Effector memory CD8-positive, alpha-beta T cell (primary cell): ENCODE measurements at places on chromosomes 16 and 17.
A peak's percentile ranks its signal among the peaks of the same experiment; 100 is the strongest.

DNA sequence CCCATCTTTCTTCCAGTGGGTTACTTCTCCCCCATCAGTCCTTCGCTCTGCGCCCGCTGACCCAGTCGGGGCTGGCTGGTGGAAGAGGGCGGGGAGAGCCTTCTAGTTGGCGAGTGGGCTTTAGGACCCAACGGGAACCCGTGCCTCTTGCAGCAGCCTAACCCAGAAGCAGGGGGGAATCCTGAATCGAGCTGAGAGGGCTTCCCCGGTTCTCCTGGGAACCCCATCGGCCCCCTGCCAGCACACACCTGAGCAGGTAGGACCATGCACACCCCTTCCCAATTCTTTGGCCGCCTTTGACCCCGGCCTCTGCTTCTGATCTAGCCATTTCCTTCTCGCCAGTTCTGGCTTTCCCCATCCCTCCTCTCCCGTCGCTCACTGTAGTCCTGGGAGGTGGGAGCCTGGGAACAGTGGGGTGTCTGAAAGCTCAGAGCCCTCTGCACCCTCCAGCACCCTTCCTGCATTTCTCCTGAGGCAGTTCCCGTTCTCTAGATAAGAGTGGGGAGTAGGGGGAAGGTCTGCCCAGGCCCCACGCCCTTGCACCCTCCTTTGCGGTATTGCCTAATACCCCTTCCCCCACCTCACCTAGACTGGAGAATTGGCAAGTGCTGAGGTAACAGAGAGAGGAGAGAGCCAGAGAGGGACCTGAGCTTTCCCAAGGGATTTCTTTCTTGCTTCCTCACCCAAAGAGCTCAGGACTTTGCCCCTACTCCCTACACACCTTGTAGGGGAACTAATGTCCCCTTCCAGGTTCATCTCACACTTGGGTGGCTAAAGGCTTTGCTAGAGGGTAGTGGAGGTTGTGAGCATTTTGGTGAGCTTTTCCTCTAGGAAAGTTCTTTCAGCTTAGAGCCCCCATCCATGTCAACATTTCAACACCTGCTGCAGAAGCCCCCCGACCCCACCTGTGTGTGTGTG is at the start of gene RARA:
RARA (plus strand) TSS at position 150 of the 918 bp plus-strand sequence. CDS start 22,039 bp downstream, outside the sequence.
- peaks cover 14% of the 10 kb centered on the region for H3K36me3 ChIP-seq
- peak within 1 kb of the TSS; percentile 84 for H3K27ac ChIP-seq
- H3K4me1 ChIP-seq = peaks cover 51% of the 10 kb centered on the region
- DNase-seq = no peak

GRCh38 chr16:73124665-73125375 is 76.9 kb upstream of the ZFHX3 start:
- DNase-seq = no peak
- H3K4me1 ChIP-seq = no peaks in the 10 kb centered on the region
- H3K4me3 ChIP-seq = no peak overlapping the region
- no peaks in the 10 kb centered on the region for H3K36me3 ChIP-seq

DNA sequence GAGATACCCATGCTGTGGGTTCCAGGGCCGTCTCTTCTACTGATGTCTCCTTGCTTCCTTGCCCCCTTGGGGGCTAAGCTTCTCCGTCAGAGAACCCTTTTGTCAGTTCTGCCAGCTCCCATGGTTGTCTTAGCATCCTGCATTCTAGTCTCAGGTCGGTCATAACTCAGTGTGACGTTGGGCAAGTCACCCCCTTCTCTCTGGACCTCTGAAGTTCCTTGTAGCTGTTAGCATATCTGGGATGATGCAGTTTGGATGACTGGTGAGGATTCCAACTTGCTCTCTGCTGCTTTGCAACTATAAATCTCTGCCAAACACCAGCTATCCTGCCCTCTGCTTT is 8.9 kb upstream of the MYL4 start:
- no peak overlapping the region for H3K4me3 ChIP-seq
- no peaks in the 10 kb centered on the region for H3K36me3 ChIP-seq
- H3K27me3 ChIP-seq = no peaks in the 10 kb centered on the region
- H3K27ac ChIP-seq = no peak overlapping the region

DNA sequence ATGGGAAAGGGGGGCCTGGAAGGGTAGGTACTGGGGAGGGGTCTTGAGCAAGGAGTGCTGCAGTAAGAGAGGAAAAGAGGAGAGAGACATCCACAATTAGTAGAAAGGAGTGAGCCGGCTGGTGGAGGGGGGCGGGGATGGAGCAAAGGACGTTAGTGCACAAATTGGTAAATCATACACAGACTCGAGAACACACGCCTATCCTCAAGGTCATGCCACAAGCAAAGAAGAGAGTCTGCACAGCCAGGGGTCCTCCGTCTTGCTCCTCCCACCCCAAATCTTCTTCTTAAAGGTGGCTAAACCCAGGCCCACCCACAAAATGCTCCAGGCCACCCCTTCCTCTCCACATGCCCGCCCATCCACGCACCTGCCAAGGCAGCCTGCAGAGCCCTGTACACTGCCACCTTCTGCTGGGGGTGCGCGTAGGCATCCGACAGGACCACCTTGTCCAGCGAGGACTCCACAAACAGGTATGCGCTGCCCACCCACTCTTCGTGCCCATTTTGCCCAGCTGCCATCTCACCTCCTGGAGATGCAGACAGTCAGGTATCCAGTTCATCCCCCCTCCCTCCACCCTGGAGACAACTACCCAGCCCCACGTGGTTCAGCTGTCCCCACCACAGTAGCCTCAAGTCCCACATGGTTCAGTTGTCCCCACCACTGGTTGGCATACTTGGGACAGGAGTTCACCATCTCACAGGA is 3.4 kb downstream of the TRADD start:
- H3K4me1 ChIP-seq = peaks cover 54% of the 10 kb centered on the region
- no peak for DNase-seq
- peak overlapping the region; percentile 98 for H3K27ac ChIP-seq
- peaks cover 47% of the 10 kb centered on the region for H3K36me3 ChIP-seq

GRCh38 chr17:10843811-10844210 is 5.9 kb upstream of the PIRT start:
- H3K4me3 ChIP-seq = no peak overlapping the region
- peaks cover 12% of the 10 kb centered on the region for H3K27me3 ChIP-seq
- DNase-seq = no peak
- H3K36me3 ChIP-seq = no peaks in the 10 kb centered on the region

GRCh38 chr17:81086789-81087551 is 52.0 kb downstream of the BAIAP2 start:
- DNase-seq = no peak
- H3K27me3 ChIP-seq = no peaks in the 10 kb centered on the region
- peaks cover 2% of the 10 kb centered on the region for H3K36me3 ChIP-seq
- H3K27ac ChIP-seq = no peak overlapping the region
- H3K4me3 ChIP-seq = peak overlapping the region; percentile 28

DNA sequence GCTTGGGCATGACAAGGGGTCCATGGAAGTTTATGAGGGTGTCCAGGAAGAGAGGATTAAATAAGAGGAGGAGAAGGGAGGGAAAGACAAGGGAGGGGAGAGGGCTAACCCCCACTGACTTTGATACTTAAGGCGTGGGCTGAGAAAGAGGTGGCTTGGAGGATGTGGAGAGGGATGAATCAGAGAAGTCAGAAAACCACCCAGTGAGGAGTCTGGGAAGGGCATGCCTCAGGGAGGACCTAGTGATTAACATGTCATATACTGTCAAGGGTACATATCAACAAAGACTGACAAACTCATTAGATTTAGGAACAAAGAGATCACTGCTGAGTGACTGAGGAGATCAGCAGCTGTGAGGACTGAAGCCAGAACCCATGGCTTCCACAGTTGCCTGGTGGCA is 145.4 kb downstream of the IRX5 start:
- no peaks in the 10 kb centered on the region for H3K4me1 ChIP-seq
- no peak for DNase-seq
- no peak overlapping the region for H3K4me3 ChIP-seq
- H3K36me3 ChIP-seq = peaks cover 2% of the 10 kb centered on the region
- no peaks in the 10 kb centered on the region for H3K27me3 ChIP-seq

- H3K4me1 ChIP-seq = no peaks in the 10 kb centered on the region
- H3K27me3 ChIP-seq = peaks cover 25% of the 10 kb centered on the region
- DNase-seq = no peak
- no peak overlapping the region for H3K4me3 ChIP-seq
- H3K36me3 ChIP-seq = no peaks in the 10 kb centered on the region
Measured at GRCh38 chr16:47872225-47872624, 283.6 kb downstream of the ABCC12 start.

DNA sequence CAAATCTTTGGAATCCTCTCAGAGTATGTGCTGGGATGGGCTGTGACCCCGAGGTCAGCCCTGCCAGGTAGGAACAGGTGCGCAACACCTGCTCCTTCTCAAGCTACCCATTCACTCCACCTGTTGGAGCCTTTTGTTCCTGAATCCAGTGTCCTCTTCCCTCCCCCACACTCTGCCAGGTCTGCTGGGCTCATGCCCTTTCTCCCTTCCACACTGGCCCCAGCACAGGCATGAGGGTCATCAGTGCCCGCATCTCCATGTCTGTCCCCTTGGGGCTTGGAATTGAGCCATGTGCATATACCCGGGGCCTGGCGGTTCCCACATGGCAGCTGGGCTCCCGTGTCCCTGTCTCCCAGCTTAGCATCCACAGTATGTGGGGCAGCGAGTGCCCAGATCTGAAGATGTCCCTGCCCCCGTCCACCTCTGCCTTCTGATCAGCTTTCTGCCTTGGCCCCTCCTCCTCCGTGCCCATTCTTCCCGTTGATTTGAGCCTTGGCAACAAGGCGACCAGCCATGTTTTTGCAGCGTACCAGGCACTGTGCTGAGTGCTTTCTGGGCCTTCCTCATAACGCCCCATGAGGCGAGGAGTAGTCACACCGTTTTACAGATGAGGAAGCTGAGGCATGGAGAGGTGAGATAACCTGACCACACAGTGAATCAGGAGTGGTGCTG is 102.2 kb downstream of the RAP1GAP2 start:
- H3K27me3 ChIP-seq = no peaks in the 10 kb centered on the region
- peaks cover 14% of the 10 kb centered on the region for H3K36me3 ChIP-seq
- H3K4me1 ChIP-seq = peaks cover 45% of the 10 kb centered on the region
- peak overlapping the region; percentile 72 for H3K27ac ChIP-seq
- H3K4me3 ChIP-seq = no peak overlapping the region

DNA sequence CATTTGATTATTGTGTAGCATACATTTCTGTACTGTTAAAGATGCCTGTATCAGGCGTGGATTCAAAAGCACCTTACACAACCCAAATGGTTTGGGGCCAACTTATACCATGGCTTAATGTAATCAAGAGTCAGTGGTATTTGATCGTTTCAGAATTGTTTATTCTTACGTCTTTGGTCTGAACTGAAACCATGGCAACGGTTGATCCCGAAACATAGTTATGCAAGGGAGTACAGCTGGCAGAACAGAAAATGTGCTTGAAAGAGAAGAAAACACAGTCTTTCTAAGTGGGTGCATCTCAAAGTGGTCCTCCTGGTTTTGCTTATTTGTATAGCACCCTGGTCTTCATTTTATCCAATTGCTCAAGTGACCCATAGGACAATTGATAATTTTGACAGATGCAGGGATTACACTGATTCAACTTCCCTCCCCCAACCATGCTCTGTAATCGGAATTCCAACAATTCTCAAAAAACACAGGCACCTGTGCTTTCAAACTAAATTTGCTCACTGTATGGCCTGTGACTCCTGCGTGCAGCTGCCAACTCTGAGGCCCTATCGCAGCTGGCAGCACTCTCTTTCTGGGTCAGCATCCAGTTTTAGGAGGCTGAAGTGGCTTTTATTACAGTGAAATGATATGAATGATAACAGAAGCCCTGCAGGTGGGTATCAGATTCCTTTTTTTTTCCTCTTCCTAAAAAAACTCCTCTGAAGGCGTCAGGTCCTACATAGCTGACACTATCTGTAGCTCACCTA is 77.0 kb upstream of the AXIN2 start:
- no peaks in the 10 kb centered on the region for H3K4me1 ChIP-seq
- DNase-seq = no peak
- H3K27ac ChIP-seq = no peak overlapping the region
- no peak overlapping the region for H3K4me3 ChIP-seq
- H3K27me3 ChIP-seq = no peaks in the 10 kb centered on the region
- no peaks in the 10 kb centered on the region for H3K36me3 ChIP-seq

DNA sequence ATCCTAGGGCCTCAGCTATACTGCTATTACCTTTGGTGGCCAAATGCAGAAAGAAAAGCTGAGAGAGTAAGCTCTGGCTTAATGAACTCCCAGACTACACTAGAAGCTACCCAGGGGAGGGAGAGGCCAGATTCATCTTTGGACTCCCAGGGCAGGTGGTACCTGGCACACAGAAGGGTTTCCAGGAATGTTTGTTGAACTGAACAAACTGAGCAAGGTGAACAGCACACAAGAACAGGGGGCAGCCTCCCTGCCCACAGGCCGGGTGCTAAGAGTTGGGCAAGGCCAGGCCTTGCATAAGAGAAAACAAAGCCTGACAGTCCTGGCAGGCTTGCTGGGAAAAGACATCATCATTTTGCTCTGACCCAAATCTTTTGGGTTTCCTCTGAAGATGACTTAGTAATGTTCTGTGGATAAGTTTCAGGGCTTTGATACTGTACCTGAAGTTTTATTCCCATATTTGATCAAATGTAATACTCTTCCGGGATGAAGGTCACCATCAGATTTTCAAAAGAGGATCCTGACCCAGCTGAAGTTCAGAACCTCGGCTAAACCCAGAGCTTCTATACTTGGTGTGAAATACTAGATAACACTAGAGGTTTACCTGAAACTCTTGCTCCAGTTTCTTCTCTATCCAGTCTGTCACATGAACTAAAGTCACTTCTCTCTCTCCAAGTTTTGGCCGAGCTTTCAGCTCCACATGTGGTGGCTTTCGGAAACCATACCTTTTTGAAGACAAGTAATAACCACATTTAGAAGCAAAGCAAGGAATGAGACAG is 20.5 kb upstream of the ERN1 start:
- no peaks in the 10 kb centered on the region for H3K27me3 ChIP-seq
- no peak overlapping the region for H3K4me3 ChIP-seq

- H3K4me3 ChIP-seq = no peak overlapping the region
- H3K27me3 ChIP-seq = no peaks in the 10 kb centered on the region
- DNase-seq = no peak
- no peak overlapping the region for H3K27ac ChIP-seq
Measured at GRCh38 chr17:60862482-60862881, 184.8 kb downstream of the BCAS3 start.

DNA sequence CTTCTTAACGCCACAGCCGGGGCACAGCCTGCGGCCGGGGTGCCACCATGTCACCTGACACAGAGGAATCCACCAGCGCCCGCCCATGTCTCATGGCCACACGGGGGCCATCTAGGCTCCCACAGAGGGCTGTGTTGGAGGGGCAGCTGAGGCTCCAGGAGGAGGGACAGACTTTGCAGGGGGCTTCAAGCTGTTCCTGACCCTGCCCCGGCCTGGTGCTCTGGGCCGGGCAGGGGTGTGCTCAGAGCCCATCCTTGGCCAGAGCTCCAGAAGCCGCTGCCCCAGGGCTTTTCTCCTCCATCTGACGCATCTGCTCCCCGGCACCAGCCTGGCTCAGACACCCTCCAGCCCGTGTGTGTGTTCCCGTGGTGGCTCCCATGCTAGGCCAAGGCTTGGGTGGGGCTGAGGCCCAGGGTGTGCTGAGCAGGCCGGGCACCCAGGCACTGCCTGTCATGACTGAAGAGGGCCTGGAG is 7.8 kb upstream of the SLC38A10 start:
- H3K4me3 ChIP-seq = no peak overlapping the region
- H3K27ac ChIP-seq = no peak overlapping the region
- H3K36me3 ChIP-seq = no peaks in the 10 kb centered on the region
- no peaks in the 10 kb centered on the region for H3K4me1 ChIP-seq
- H3K27me3 ChIP-seq = no peaks in the 10 kb centered on the region
- DNase-seq = no peak

GRCh38 chr16:61909074-61909473 is 127.2 kb downstream of the CDH8 start:
- no peaks in the 10 kb centered on the region for H3K36me3 ChIP-seq
- no peak overlapping the region for H3K27ac ChIP-seq
- H3K4me3 ChIP-seq = no peak overlapping the region
- no peaks in the 10 kb centered on the region for H3K4me1 ChIP-seq
- DNase-seq = no peak
- no peaks in the 10 kb centered on the region for H3K27me3 ChIP-seq
